ENCODE measurements at places on chromosomes 16 and 17. TPM values are rescaled to one million over a fixed set of nuclear protein-coding genes. Genes with fewer than 3 reads are reported as not detected.

The ABCA8 gene
- 66.2 TPM for polyA plus RNA-seq

The ZNF385C gene
- not detected for polyA plus RNA-seq

The TADA2A gene
- polyA plus RNA-seq: 13.9 TPM

The NME1 gene
- polyA plus RNA-seq: 30.5 TPM

The HNF1B gene
- polyA plus RNA-seq: 0.88 TPM

The MPRIP gene
- polyA plus RNA-seq: 97.8 TPM

The ITGAX gene
- 5.1 TPM for polyA plus RNA-seq

The ZNF785 gene
- 8.6 TPM for polyA plus RNA-seq

The CSH1 gene
- not detected for polyA plus RNA-seq

The MSRB1 gene
- 56.6 TPM for polyA plus RNA-seq

The DVL2 gene
- polyA plus RNA-seq: 10.0 TPM

The C16orf74 gene
- polyA plus RNA-seq: not detected

The CCDC78 gene
- polyA plus RNA-seq: 0.97 TPM

The RPL23 gene
- 2,973 TPM for polyA plus RNA-seq

The TMEM204 gene
- 34.7 TPM for polyA plus RNA-seq

The NLRC3 gene
- 0.38 TPM for polyA plus RNA-seq

The SOCS7 gene
- polyA plus RNA-seq: 2.9 TPM

The EVPLL gene
- polyA plus RNA-seq: not detected

The NUPR1 gene
- polyA plus RNA-seq: 148 TPM

The CA7 gene
- not detected for polyA plus RNA-seq

The NEUROD2 gene
- polyA plus RNA-seq: not detected

The MPP3 gene
- polyA plus RNA-seq: 25.2 TPM

The ARL17A gene
- polyA plus RNA-seq: 4.7 TPM

The ALOX15B gene
- polyA plus RNA-seq: 0.26 TPM

The HEATR9 gene
- polyA plus RNA-seq: not detected

The C17orf78 gene
- polyA plus RNA-seq: 3.0 TPM

The CSF3 gene
- 2.7 TPM for polyA plus RNA-seq

The SLC12A3 gene
- polyA plus RNA-seq: not detected

The CD300LB gene
- not detected for polyA plus RNA-seq

The PRM3 gene
- not detected for polyA plus RNA-seq

The C16orf96 gene
- polyA plus RNA-seq: not detected

The MEOX1 gene
- polyA plus RNA-seq: 0.50 TPM

The CACNG1 gene
- 0.38 TPM for polyA plus RNA-seq

The ACAP1 gene
- polyA plus RNA-seq: 6.5 TPM

The SPATA32 gene
- not detected for polyA plus RNA-seq

The LGALS9C gene
- 0.18 TPM for polyA plus RNA-seq

The TERB1 gene
- not detected for polyA plus RNA-seq

The LYZL6 gene
- not detected for polyA plus RNA-seq

The GUCY2D gene
- not detected for polyA plus RNA-seq

The CYB5D1 gene
- polyA plus RNA-seq: 8.2 TPM

The CACNG4 gene
- polyA plus RNA-seq: not detected

The KRT34 gene
- not detected for polyA plus RNA-seq

The SCARF1 gene
- polyA plus RNA-seq: 5.4 TPM

The PPM1E gene
- not detected for polyA plus RNA-seq

The RAD51D gene
- polyA plus RNA-seq: 10.2 TPM

The CEP295NL gene
- polyA plus RNA-seq: 0.25 TPM

The KRTAP4-9 gene
- polyA plus RNA-seq: not detected

The ALOXE3 gene
- not detected for polyA plus RNA-seq

The G6PC1 gene
- not detected for polyA plus RNA-seq

The TBC1D3B gene
- polyA plus RNA-seq: 5.1 TPM

Measured in aorta (tissue), 5 donors.